Smooth muscle cell of the pulmonary artery (primary cell): ENCODE measurements at places on chromosomes 7 and 10. TPM values are rescaled to one million over a fixed set of nuclear protein-coding genes. Genes with fewer than 3 reads are reported as not detected.

SUN3 gene
- not detected in 2 replicates for total RNA-seq

ZNF655 gene
- total RNA-seq, result 52.6 and 62.3 TPM in 2 replicates

PPP1R17 gene
- not detected in 2 replicates for total RNA-seq

DGKI gene
- 12.7 and 15.8 TPM in 2 replicates for total RNA-seq

LIPK gene
- not detected in 2 replicates for total RNA-seq

CDC14C gene
- total RNA-seq, result not detected in 2 replicates

PSD gene
- 2.0 and 3.7 TPM in 2 replicates for total RNA-seq

ACBD7 gene
- 0.83 and 2.9 TPM in 2 replicates for total RNA-seq

RARRES2 gene
- 0.65 and 1.7 TPM in 2 replicates for total RNA-seq

ABCB8 gene
- total RNA-seq, result 34.2 and 37.6 TPM in 2 replicates

PRKCQ gene
- 0.03 TPM in 1 of 2 replicates, not detected in the other for total RNA-seq

USP54 gene
- 6.6 and 11.0 TPM in 2 replicates for total RNA-seq

C7orf33 gene
- not detected in 2 replicates for total RNA-seq

BNIP3 gene
- total RNA-seq, result 270 and 272 TPM in 2 replicates

PNLIPRP3 gene
- total RNA-seq, result not detected in 2 replicates

CC2D2B gene
- 0.07 and 0.17 TPM in 2 replicates for total RNA-seq

FGFR2 gene
- 0.03 and 0.07 TPM in 2 replicates for total RNA-seq

TEX47 gene
- total RNA-seq, result not detected in 2 replicates

C10orf62 gene
- total RNA-seq, result 0.13 TPM in 1 of 2 replicates, not detected in the other

ANXA8L1 gene
- total RNA-seq, result not detected in 2 replicates

CPN1 gene
- total RNA-seq, result not detected in 2 replicates

IL2RA gene
- not detected in 2 replicates for total RNA-seq

ODAD2 gene
- total RNA-seq, result 0.26 and 1.3 TPM in 2 replicates

MINDY4 gene
- total RNA-seq, result 5.7 and 7.9 TPM in 2 replicates
